ENCODE measurements at places on chromosomes 4 and X. TPM values are rescaled to one million over a fixed set of nuclear protein-coding genes. Genes with fewer than 3 reads are reported as not detected.

- H3K4me3 ChIP-seq, result no peak overlapping the region
- H3K27me3 ChIP-seq, result no peaks in the 10 kb centered on the region
- H3K4me1 ChIP-seq, result no peaks in the 10 kb centered on the region
- no peak for DNase-seq
- no peak overlapping the region for H3K27ac ChIP-seq
These were observed 77.2 kb upstream of the HSD17B10 start for GRCh38 chrX:53511322-53511721.

DNA sequence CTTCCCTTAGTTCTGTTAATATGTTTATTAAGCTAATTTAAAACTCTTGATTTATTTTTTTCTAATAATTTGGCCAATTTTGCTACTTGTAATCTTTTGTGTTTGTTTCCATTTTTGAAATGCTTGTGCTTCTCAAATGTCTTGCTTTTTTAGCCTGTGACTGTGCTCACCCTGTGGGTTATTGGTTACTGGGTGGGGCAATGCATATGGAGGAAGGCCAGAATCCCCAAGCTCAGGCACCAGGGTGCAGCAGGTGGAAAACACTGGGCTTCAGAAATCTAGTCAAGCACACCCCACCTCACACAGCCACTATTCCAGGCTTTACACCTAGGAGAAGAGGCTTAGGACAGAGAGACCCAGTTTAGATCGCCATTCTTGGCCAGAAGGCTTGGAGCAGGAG, 33.1 kb downstream of the ETNPPL start:
- H3K4me3 ChIP-seq, result no peak overlapping the region
- no peaks in the 10 kb centered on the region for H3K27me3 ChIP-seq
- H3K36me3 ChIP-seq, result no peaks in the 10 kb centered on the region
- no peaks in the 10 kb centered on the region for H3K4me1 ChIP-seq

GRCh38 chrX:13257223-13258051, 62.4 kb downstream of the ATXN3L start:
- H3K27me3 ChIP-seq, result no peaks in the 10 kb centered on the region
- H3K4me3 ChIP-seq, result no peak overlapping the region
- H3K4me1 ChIP-seq, result no peaks in the 10 kb centered on the region
- no peak for DNase-seq
- H3K27ac ChIP-seq, result no peak overlapping the region

DNA sequence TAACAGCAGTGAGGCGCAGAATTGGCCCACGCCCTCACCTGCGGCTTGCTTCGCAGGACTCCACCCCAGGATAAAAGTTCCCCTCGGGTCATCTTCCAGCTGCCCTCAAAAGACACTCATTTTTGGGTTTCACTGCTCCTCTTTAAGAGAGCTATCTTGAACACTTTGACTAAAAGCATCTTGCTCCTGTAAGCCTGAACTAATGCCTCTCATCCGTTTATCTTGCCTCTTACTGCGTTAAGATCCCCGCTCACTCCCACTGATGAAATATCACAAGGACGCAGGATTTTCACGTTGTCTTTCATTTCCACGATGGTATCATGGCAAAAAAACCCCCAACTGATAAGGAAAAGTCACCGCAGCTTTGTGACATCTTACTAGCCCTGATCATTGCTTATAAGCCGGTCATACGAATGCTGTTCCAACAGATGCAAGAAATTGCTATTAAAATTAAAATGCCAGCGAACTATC, 591 bp upstream of the ACSL4 start:
- no peak for DNase-seq
- H3K4me1 ChIP-seq, result peaks cover 17% of the 10 kb centered on the region
- peak overlapping the region; percentile 74 for H3K4me3 ChIP-seq
- no peaks in the 10 kb centered on the region for H3K27me3 ChIP-seq
- H3K27ac ChIP-seq, result peak overlapping the region; percentile 82

DNA sequence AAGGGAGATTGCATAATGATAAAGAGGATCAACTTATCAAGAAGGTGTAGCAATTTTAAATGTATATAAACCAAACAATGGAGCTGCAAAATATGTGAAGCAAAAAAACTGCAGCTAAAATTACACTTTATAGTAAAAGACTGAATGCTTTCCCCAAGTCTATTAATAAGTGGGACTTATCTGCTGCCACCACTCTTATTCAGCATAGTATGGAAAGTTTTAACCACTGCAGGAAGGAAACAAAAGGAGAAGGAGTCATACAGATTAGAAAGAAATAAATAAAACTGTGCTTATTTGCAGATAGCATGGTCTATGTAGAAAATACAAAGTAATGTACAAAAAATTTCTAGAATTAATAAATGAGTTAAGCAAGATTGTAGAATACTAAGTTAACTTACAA, 94.1 kb upstream of the GK2 start:
- H3K4me1 ChIP-seq, result no peaks in the 10 kb centered on the region
- H3K27me3 ChIP-seq, result no peaks in the 10 kb centered on the region
- no peak overlapping the region for H3K4me3 ChIP-seq
- H3K36me3 ChIP-seq, result no peaks in the 10 kb centered on the region
- DNase-seq, result no peak
- no peak overlapping the region for H3K27ac ChIP-seq

DNA sequence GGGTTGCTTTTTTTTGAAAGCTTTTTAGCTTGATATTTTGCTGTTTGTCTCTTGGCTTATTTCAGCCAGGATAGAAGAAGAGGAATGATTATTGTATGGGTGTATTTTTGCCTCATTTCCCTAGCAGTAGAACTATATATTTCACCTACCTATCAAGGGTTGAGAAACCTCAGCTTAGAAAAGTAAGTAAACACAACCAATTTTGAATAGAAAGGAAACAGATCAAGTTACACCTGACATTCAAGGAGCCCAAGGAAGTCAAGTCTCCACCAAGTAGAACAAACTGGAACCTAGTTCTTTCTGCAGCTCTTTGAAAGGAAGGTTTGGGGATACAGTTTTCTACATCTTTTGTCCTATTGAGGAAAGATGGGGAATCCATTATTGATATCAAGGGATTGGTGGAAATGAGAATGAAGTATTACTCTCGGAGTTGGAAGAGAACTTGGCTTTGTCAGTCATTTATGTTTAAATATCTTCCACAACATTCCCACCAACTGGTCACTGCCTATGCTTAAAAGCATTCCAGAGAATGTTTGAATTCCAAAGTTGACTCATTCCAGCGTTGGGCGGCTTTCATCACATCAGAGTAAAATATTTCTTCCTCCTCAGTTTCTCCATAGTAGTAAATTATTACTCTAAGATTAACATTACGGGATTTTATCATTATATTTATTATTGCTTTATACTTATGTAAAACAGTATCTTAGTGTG, 207.8 kb upstream of the CNKSR2 start:
- no peaks in the 10 kb centered on the region for H3K27me3 ChIP-seq
- H3K27ac ChIP-seq, result no peak overlapping the region
- no peak overlapping the region for H3K4me3 ChIP-seq
- no peaks in the 10 kb centered on the region for H3K36me3 ChIP-seq
- no peak for DNase-seq

GRCh38 chrX:24412637-24413363, 52.3 kb upstream of the PDK3 start:
- peaks cover 6% of the 10 kb centered on the region for H3K4me1 ChIP-seq
- no peak overlapping the region for H3K4me3 ChIP-seq
- H3K27ac ChIP-seq, result no peak overlapping the region
- H3K36me3 ChIP-seq, result no peaks in the 10 kb centered on the region
- DNase-seq, result no peak
- H3K27me3 ChIP-seq, result no peaks in the 10 kb centered on the region

DNA sequence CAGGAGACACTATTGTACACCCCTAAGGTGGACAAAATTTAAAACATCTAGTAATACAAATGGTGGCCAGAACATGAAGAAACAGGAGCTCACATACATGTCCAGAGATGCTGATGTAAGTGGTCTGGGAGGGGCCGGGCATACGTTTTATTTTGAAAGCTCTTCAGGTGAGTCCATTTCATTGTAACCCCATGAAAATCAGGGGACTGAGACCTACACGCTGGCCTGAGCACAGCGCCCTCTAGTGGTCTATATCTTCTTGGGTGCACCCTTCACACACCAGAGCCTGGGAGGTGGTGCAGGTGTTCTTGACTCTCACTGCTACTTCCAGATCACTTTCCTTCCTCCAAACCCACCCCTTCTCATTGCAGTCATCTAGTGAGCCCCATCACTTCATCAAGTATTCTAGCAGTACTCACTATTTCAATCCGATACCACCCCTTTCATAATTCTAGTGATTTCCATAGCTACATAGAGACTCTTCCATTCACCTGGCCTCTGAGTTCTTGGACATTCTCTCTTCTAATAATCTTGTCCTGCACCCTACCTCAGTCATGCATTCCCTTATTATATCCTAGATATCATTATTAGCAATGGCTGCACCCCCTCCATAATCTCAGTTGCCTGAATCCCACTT, 4.3 kb upstream of the TLR6 start:
- no peaks in the 10 kb centered on the region for H3K27me3 ChIP-seq
- H3K4me1 ChIP-seq, result peaks cover 11% of the 10 kb centered on the region
- H3K36me3 ChIP-seq, result no peaks in the 10 kb centered on the region

- H3K27ac ChIP-seq, result peak within 1 kb of the TSS; percentile 72
- peaks cover 7% of the 10 kb centered on the region for H3K36me3 ChIP-seq
- peaks cover 27% of the 10 kb centered on the region for H3K4me1 ChIP-seq
These were observed at the start of gene ALPK1 for GRCh38 chr4:112296949-112297880. ALPK1 (plus strand) TSS chr4:112297369.

DNA sequence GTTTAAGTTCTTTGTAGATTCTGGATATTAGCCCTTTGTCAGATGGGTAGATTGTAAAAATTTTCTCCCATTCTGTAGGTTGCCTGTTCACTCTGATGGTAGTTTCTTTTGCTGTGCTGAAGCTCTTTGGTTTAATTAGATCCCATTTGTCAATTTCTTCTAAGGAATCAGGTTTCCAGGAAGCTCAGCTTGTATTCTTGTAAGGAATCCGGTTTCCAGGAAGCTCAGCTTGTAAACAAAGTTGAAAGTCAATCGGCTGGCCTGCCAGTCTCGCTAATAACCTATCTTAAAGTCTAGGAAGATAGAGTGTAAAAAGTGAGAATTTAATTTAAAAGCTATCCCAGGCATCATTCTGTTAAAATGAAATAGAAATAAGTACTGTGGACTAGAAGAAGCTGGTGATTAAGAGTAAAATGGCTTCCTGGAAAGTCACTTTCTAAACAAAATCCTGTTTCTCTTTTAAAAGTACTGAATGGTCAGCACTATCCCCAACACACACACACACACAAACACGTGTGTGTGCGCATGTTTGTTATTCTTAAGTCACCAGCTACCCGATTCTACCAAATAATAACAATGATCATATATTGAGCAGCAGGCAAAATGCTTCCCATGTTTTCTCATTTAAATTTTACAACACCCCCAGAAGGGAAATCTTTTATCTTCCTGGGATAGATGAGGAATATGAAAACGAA, 171.7 kb downstream of the PAPSS1 start:
- H3K4me3 ChIP-seq, result no peak overlapping the region
- H3K27ac ChIP-seq, result no peak overlapping the region
- no peak for DNase-seq
- no peaks in the 10 kb centered on the region for H3K36me3 ChIP-seq
- no peaks in the 10 kb centered on the region for H3K27me3 ChIP-seq
- no peaks in the 10 kb centered on the region for H3K4me1 ChIP-seq

- H3K27ac ChIP-seq, result no peak overlapping the region
- peaks cover 6% of the 10 kb centered on the region for H3K4me1 ChIP-seq
- DNase-seq, result no peak
- H3K4me3 ChIP-seq, result no peak overlapping the region
These were observed 894.8 kb upstream of the EPHA5 start for GRCh38 chr4:66564901-66565651.

GRCh38 chr4:169080981-169081380, 70.9 kb upstream of the CBR4 start:
- H3K27me3 ChIP-seq, result no peaks in the 10 kb centered on the region
- no peak for DNase-seq
- no peak overlapping the region for H3K4me3 ChIP-seq
- H3K4me1 ChIP-seq, result peaks cover 21% of the 10 kb centered on the region
- H3K27ac ChIP-seq, result peak overlapping the region; percentile 72
- no peaks in the 10 kb centered on the region for H3K36me3 ChIP-seq

DNA sequence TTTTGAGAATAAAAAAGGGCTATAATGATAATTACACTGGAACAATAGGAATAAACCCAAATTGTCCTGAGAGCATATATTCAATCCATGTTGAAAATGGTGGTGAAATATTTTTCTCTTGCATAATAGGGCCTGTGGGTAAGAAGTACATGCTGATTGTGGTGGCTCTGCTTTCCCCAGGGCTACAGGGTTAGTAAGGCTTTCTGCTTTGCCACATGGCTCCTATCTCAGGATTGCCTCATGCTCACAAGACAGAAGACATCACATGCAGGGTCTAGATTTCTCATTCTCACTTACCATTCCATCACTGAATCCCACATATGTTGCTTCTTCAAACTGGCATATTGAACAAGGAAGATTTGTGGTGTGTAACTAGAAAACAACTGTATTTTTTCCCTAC, 12.4 kb upstream of the VEGFC start:
- no peak for DNase-seq
- no peaks in the 10 kb centered on the region for H3K27me3 ChIP-seq
- no peaks in the 10 kb centered on the region for H3K36me3 ChIP-seq
- no peaks in the 10 kb centered on the region for H3K4me1 ChIP-seq

- no peak for DNase-seq
- H3K36me3 ChIP-seq, result no peaks in the 10 kb centered on the region
- no peak overlapping the region for H3K27ac ChIP-seq
- H3K4me1 ChIP-seq, result no peaks in the 10 kb centered on the region
These were observed 21.8 kb upstream of the PIN4 start for GRCh38 chrX:72159769-72160168.

- H3K36me3 ChIP-seq, result no peaks in the 10 kb centered on the region
- H3K27ac ChIP-seq, result no peak overlapping the region
- H3K4me1 ChIP-seq, result peaks cover 36% of the 10 kb centered on the region
- no peaks in the 10 kb centered on the region for H3K27me3 ChIP-seq
These were observed 139.2 kb downstream of the PCDH18 start for GRCh38 chr4:137393044-137393443.

DNA sequence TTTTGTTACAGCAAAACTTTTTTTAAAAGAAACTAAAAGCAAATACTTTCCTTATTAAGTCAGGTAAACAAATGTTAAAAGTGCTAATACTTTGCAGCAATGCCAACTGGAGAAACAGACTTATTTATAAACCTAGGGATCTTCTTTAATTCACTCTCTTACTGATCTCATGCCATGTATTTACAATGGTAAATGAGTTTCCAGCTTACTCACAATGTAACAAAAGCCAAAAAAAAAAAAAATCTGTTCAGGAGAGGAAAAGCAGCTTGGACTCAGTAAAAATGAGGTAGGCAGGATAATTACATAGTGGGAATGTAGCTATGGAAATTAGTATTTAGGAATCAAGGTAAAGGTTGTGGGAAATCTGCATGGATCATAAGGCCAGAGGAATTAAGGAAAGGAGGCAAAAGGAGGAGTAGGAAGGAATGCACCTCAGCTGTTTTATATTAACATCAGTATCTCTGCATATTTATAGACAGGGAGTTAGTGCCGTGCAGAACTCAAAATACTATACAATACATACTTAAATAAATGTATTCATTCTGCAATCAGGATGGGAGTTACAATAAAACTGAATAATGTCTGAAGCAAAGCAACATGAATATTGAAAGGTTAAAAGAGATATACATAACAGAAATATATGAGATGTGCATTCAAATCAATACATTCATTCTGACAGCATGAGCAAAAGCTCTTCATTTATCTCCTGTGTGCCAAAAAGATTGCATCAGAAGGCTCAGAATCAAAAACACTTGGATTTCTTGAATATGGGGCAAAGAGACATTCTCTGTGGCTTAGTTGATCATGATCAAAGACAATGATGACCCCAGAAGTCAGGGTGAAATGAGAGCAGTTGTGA, 57.9 kb upstream of the ETNPPL start:
- DNase-seq, result no peak
- H3K27me3 ChIP-seq, result no peaks in the 10 kb centered on the region
- no peaks in the 10 kb centered on the region for H3K4me1 ChIP-seq
- no peaks in the 10 kb centered on the region for H3K36me3 ChIP-seq
- no peak overlapping the region for H3K27ac ChIP-seq

The MAGEA11 gene
- not detected for total RNA-seq

The MND1 gene
- total RNA-seq, result not detected

The TCEAL7 gene
- total RNA-seq, result 12.9 TPM

The XK gene
- 8.4 TPM for total RNA-seq
